Effector CD8-positive, alpha-beta T cell (primary cell): ENCODE measurements at places on chromosomes 7 and 10.

- no peak for DNase-seq
These were observed 143.5 kb upstream of the UNC5B start for GRCh38 chr10:71068861-71069271.

GRCh38 chr7:158904599-158904998, 48.2 kb downstream of the DYNC2I1 start:
- DNase-seq, result no peak

- no peak for DNase-seq
These were observed 1.8 kb upstream of the VAX1 start for GRCh38 chr10:117139581-117140524.

GRCh38 chr10:117134306-117135025, 3.6 kb downstream of the VAX1 start:
- DNase-seq, result no peak

DNA sequence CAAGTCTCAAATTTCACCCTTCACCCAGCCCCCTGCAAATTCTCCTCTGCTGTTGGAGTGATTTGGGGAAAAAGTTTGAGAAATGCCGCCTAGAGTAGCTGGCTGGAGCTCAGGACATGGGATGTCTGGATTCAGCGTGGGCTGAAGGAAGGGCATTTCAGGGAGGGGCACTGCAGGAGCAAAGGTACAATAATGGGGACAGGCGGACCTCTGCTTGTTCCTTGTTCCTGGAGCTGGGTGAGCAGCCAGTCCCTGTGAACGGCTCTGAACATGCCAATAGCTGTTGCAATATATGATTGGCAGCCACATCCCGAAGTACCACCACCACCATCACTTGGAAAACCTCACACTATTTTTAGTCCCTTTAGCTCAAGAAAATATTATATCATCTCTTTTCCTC, 23.4 kb downstream of the ADRA2A start:
- no peak for DNase-seq

DNA sequence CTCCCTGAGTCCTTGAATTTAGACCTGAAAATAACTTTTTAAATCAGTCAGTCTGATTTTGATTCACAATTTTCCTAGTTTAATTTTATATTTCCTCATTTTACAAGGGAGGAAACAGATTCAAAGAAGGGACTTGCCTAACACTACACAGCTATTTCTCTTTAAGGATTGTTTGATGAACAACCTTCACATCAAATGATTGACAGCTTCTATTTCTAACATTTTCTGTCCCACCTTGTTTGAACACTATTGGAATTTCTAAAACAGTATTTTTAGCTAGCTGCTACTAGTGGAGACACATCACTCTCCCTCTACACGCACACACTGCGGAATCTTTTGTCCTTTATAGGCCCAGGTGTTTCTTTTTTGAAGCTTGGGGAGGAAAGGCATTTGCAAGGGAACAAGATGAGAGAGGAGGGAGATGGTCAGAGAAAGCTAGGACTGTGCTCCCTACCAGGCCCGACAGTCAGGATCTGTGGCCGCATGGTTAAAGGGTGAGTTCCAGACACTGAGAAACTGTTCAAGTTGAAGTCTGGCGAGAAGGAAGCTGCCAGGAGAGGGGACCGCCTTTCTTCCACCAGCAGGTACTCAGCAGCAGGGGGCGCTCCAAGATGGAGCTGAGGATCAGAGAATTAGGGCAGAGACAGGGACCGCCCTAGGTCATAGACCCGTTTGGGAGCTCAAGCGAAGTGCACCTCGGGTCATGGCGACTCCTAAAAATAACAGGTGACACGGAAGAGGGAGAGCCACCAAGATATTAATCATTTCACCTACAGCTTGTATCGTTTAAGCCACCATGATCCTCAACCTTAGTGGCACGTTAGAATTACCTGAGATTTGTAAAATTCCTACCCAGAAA, 49.7 kb downstream of the DNAJC12 start:
- peak; percentile 48 for DNase-seq

GRCh38 chr7:71770269-71770907, 638.4 kb downstream of the GALNT17 start:
- no peak for DNase-seq

- DNase-seq, result no peak
These were observed 15.9 kb downstream of the C10orf90 start for GRCh38 chr10:126654579-126654978.

GRCh38 chr10:82213784-82214183, 338.8 kb downstream of the NRG3 start:
- DNase-seq, result no peak

DNA sequence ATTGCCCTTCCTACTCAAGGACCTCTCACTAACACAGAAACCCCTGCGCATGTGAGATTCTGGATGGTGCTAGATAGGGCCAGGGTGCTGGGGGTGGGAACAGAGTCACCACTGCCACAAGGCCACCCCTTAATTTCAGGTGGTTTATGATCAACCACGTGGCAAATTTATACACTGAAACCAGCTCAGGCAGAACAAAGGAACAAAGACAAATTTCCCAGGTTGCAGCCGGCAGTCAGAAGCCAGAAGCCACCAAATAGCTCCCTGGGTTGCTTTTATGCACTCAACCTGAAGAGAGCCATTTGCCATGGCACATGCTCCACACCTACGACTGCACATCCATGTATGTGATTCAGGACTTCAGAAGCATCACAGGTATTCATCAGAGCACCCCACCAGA, 2.5 kb downstream of the VOPP1 start:
- DNase-seq, result no peak

GRCh38 chr10:75042292-75042974, 69.0 kb upstream of the SAMD8 start:
- no peak for DNase-seq
